ENCODE measurements at places on chromosomes 2 and 18. TPM values are rescaled to one million over a fixed set of nuclear protein-coding genes. Genes with fewer than 3 reads are reported as not detected.

LAMA1 gene
- total RNA-seq: 0.32 TPM

FOXD4L1 gene
- 0.06 TPM for total RNA-seq

SCTR gene
- total RNA-seq: not detected

B4GALT6 gene
- 7.0 TPM for total RNA-seq

ACVR1C gene
- not detected for total RNA-seq

CRYGD gene
- total RNA-seq: not detected

UGT1A1 gene
- total RNA-seq: not detected

SLC19A3 gene
- not detected for total RNA-seq

ZBTB7C gene
- under 0.01 TPM for total RNA-seq
